ENCODE measurements at places on chromosomes 16 and 17.

- no peak for DNase-seq
Measured at GRCh38 chr17:38465391-38466345, 37.4 kb downstream of the ARHGAP23 start.

- DNase-seq = no peak
Measured at GRCh38 chr17:6556121-6557039, at the start of gene PITPNM3. Gene PITPNM3 (minus strand): TSS chr17:6556555. CDS start chr17:6556406, 149 bp downstream.

- no peak for DNase-seq
Measured at GRCh38 chr16:86432048-86432447, 78.3 kb upstream of the FOXF1 start.

- peak; percentile 28 for DNase-seq
Measured at GRCh38 chr16:89363621-89364393, 126.6 kb downstream of the ANKRD11 start.

GRCh38 chr17:79087428-79088143 is 13.0 kb downstream of the ENGASE start:
- peak; percentile 53 for DNase-seq

DNA sequence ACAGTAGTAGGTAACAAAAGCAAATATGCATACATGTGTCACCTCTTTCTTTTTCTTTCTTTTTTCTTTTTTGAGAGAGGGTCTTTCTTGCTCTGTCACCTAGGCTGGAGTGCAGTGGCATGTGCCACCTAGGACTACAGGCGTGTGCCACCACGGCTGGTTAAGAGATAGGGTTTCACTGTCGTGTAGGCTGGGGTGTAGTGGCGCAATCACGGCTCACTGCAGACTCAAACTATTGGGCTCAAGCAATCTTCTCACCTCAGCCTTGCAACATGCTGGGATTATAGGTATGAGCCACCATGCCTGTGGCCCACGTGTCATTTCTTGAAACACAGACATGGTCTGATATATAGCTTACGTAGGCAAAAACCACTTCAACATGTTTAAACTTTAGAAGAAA is 397.7 kb upstream of the PMFBP1 start:
- no peak for DNase-seq

DNA sequence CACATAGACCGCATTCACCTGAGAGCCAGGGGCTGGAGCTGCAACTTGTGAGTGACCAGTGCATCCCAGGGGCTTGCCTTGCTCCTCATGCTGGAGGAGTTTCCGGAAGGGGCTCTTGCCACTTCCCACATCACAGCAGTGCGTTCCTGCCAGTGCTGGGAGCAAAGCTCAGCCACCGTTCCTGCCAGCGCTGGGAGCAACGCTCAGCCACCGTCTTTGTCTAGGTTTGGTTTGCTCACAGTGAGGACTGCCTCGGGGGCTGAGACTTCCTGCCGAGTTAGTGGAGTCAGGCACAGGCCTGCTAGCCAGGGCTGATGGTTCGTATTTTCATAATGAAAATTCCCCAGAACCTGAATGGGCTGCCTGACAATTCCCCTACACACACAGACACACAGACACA is 5.4 kb upstream of the CHRNE start:
- DNase-seq = no peak

- DNase-seq = no peak
Measured at GRCh38 chr16:84714028-84714427, 14.2 kb downstream of the USP10 start.

DNA sequence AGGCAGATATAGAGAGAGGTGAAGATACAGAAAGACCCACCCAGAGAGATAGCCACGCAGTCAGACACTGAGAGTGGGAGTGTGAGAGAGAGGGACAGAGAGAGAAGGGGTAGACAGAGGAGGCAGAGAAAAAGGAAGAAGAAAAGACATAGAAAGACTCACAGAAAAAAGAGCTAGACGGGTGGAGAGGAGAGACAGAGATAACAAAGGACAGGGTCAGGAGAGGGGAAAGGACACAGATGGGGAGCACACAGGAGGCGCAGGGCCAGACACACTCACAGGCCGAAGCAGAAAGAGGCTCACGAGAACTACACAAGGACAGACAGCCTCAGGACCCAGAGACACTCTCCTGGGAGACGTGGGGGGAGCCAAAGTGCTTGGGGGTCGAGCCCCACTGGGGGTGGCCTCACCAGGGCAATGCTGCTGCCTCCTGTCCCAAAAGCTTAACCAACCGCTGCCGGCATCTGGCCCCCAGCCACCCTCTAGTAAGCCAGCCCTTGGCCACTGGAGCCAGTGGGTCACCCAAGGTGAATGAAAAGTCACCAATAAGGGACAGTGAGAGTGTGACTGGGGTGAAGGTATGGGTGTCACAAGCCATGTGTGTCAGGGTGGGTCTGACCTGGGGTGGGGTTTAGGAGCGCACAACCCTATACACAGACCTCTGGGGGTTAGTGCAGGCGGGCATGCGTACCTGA is 3.8 kb downstream of the ZNF385C start:
- no peak for DNase-seq

GRCh38 chr17:68627956-68628575 is 26.9 kb upstream of the FAM20A start:
- no peak for DNase-seq

DNA sequence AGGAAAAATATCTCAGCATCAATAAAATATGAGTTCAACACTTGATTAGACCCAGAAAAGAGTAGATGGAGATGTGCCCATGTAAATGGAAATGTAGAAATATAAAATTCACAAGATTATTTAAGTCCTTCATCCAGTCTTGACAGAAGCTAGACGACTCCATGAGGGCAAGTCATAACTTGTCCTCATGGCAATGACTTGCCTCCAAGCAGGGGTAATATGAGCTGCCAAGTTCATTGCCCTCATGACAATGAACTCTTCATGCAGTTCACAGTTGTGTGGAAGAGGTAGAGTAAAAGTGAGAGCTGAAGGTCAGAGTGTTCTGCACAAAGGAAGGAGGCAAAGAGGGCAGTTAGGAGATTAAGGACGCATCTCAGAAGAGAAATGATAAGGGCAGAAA is 22.3 kb downstream of the CDH11 start:
- DNase-seq = no peak

DNA sequence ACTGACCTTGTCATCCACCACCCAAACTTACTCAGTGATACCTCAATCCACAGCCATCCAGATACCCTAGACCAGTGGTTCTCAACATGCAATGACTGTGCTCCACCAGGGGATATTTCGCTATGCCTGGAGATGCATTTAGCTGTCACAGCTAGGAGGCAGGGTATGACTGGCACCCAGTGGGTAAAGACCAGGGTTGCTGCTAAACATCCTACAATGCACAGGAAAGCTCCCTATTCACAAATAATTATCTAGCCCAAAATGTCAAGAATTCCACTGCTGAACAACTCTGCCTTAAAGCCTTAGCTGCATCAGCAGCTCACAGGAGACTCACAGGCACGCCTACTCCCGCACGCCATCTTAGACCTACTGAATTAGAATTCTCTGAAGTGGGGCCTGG is 212.6 kb downstream of the GRIN2A start:
- no peak for DNase-seq

GRCh38 chr17:56810891-56811775 is 22.6 kb downstream of the C17orf67 start:
- no peak for DNase-seq

GRCh38 chr17:44257815-44258760 is 9.8 kb downstream of the SLC4A1 start:
- no peak for DNase-seq

DNA sequence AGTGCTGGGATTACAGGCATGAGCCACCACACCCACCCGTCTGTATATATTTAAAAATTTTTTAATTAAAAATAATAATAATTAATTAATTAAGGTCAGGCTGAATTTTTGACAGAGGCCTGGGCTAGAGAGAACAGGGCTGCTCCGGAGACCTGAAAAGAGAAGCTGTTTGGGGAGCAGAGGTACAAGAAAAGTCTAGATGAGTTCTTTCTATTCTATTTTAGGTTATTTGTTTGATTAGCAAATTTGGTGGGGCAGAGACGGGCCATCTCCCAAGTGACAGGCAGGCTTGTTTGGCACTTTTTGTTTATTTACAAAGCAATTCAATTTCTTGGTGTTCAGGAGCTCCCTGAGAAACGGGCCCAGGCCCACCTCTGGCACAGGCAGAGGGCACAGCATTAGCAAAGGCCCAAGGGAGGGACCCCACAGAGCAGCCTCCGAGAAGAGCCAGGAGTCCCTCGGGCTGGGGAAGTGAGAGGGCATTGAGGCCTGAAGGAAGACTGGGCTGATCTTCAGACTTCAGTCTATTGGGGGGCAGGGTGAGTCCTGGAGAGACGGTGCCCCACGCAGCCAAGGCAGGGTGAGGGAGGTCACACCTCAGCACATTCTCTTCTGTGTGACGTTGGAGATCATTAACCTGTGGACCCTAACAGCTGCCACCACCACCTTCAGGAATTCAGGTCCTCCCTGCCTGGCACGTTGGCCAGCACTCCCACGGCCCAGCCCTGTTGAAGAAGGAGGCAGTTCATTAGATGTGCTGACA is 10.8 kb upstream of the RIPOR1 start:
- no peak for DNase-seq

- no peak for DNase-seq
Measured at GRCh38 chr16:75304521-75305363, 53.3 kb upstream of the BCAR1 start.

DNA sequence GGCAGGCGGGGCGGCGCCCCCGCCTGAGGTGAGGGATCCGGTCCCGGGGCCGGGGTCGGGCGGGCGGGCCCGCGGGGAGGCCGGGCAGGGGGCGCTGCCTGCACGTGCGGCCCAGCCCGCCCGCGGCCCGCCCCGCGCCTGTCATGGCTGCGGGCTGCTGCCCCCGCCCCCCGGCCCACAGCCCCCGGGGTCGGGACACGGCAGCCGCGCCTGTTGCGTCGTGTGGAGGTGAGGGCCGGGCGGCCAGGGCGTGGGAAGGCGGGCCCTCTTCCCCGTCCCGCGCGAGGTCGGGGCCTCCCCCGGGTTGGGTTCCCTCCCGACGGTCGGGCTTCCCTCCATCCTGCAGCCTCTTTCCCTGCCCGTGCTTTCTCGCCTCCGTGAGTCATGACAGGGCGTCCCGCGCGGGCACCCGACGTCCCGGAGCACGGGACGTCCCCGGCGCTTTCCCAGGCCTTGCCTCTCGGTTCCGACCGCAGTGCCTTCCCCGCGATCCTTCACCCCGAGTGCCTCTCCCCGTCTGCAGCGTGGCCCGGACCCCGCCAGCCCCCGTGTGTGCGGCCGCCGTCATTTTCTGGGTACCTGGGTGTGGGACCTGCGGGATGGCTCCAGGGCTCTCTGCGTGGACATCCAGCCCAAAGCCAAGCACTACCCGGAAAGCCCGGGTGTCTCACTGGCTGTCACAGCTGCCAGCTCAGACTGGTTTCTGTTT is 76.7 kb downstream of the CHD9 start:
- DNase-seq = peak; percentile 52

DNA sequence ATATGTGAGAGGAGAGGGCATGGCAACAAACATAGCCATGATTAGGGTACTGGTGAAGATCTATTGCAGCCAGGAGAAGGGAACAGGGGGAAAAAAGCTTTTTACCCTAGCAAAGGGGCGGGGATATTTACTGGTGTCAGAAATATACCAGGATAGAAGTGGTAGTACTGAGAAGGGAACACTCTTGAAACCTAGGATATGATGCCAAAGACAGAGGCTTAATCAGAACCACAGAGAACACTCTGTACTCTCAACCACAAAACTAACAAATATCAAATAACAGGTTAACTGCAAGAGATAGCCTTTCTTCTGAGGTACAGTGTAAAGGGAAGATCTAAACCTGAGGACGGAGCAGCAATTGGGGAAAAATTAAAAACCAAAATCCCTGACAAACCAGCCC is 112.2 kb downstream of the KIF2B start:
- no peak for DNase-seq

DNA sequence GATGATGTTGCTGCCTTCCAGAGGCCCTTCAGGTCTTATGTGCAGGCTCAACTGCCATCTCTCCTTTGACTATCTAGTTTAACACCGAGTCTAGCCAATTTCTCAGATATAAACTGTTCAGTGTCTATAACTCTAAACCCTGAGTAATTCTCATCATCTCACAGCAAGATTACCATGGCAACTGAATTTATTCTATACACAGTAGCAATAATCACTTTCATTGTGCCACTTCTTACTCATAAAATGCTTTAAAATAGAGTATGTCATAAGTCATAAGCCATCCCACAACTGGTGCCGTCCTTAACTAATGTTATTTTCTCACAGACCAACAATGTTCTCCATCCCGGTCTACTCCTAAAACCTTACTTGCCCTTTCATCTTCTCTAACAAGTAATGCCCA is 45.0 kb downstream of the SYNRG start:
- DNase-seq = no peak

GRCh38 chr17:32141258-32141657 is 1.0 kb upstream of the RHOT1 start:
- DNase-seq = no peak

DNA sequence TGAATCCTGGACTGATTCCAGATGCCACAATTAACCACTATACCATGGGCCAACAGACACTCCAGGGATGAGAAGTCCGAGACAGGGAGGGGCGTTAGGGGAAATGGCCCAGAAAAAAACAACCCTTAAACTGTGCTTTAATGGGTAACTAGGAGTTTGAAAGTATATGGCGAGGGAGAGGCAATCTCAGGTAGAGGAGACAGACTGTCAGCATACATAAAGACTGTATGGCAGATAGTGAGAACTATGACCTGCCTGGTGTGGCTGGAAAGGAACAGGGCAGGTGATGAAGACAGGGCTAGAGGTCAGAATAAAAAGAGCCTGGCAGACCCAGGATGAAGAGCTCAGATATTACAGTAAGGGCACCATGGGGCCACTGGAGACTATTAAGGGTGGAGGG is 8.1 kb downstream of the ZZEF1 start:
- DNase-seq = no peak

- no peak for DNase-seq
Measured at GRCh38 chr17:53150101-53150698, 672.5 kb upstream of the KIF2B start.

DNA sequence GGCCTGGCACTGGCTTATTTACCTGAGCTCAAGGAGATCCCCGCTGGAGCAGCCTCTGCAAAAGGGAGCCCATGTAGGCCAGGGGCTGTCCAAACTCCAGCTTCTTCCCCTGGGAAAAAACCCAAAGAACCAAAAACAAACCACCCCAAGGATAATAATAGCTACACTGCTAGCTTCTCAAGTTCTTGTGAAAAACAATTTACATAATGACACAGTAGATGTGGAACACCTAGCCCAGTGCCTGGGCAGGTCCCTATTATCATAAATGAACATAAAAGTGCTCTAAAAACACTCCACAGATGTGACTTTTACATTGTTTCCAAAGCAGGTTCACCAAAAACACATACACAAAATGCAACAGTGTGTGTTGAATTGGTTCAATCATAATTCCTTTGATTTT is 27.3 kb downstream of the CENPV start:
- DNase-seq = no peak

GRCh38 chr17:77233635-77234334 is 93.0 kb downstream of the SEC14L1 start:
- DNase-seq = no peak

All from central memory CD4-positive, alpha-beta T cell (primary cell).